ENCODE measurements at places on chromosomes 12 and 14.

- DNase-seq, result no peak
Measured at GRCh38 chr12:42756841-42757623, 167.5 kb upstream of the PRICKLE1 start.

DNA sequence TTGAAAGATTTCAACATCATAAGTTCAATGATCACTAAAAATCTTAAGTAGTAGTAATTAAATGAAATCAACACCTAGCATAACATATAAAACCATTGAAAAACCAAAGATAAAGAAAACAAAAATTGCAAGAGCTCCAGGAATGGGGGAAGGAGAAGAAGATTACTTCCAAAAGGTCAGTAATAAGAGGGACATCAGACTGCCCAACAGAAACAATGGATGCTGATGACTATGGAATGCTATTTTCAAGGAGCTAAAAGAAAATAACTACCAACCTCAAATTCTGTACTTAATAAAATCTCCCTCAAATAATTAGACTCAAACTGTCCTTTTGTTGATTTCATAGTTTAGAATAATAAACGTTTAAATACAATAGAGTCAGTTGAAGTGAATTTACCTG, 314.5 kb upstream of the LMO3 start:
- DNase-seq, result no peak

- no peak for DNase-seq
Measured at GRCh38 chr12:12800406-12801180, 12.6 kb upstream of the DDX47 start.

- DNase-seq, result no peak
Measured at GRCh38 chr12:56154246-56154771, 1.9 kb downstream of the MYL6B start.

- no peak for DNase-seq
Measured at GRCh38 chr14:102538602-102539543, 29.3 kb upstream of the ANKRD9 start.

DNA sequence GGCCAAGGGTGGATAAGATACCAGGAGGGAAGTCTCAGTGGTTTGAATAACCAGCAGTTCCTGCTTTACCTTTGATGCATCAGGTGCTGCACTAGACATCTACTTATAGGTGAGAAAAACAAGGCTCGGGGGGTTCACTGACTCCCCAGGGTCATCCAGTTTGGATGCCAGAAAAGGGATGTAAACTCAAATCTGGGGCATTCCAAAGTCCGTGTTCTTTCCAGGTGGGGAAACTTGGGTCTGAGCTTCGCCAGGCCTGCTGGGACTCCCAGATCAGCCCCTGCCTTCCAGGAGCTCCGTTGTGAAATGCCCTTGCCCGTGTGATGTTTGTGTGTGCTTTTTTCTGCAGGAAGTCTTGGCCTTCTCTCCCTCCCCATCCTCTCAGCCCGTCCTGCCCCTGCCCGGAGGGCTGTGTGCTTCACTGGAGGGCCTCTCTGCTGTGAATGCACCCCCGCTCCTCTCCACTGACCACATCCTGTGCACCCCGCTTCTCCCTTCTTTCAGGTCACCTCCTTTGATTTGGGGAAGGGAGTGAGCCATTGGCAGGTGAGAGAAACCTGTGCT, 42.1 kb downstream of the TSPAN9 start:
- DNase-seq, result no peak

DNA sequence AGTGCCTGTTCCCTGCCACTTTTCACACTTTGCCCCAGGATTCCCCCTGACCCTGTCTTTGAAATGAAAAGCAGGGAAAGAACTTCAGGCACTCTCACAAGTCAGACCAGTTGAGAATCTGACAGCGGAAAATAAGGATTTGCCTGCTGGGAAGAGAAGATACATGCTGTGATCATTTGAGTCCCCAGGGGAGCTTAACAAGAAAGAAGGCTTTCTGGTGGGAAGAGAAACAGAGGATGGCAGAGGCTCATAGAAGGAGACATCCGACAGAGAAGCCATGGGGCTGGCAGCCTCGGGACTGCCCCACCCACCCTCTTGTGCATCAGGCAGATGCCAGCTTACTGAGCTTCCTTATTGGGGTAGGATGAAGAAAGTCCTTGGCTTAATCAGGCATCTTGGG, 11.9 kb downstream of the TTC9 start:
- DNase-seq, result no peak

DNA sequence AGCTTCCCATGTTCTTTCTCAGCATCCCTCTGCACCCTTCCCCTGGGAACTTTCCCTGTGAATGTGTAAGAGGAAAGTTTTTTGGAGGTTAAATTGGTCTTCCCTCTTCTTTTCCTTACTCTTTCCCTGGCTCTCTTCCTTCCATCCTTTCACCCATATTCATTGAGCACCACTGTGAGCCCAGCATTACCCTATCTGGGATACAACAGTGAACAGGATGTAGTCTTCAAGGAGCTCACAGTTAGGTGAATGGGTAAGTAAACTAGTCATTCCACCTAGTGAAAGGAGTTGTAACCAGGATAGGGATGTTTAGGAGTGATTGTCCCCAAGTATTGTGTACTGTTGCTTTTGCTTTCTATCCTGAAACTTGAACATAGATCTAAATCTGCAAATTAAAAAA, 123.8 kb downstream of the MYRFL start:
- DNase-seq, result no peak

- no peak for DNase-seq
Measured at GRCh38 chr12:52141875-52142274, 49.9 kb downstream of the KRT80 start.

GRCh38 chr12:40734276-40734675, 42.0 kb downstream of the CNTN1 start:
- DNase-seq, result no peak

DNA sequence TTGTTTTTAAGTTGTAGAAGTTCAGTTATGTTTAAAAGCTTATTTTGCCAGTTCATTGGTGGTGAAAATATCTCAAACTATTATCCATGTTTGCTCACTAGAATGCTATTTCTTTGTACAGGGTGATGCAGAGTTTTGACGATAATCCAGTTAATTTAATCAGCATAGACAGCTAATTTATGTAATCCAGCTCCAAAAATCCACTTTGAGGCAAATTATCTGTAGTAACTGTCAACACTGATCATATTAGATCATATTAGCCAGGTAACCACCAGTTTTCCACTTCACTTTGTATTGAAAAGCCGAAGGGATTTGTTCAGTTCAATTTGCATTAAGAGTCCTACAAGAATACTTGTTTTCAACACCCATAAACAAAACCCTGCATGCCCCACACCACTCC, 378.6 kb downstream of the PDZRN4 start:
- DNase-seq, result no peak

GRCh38 chr12:2267703-2268470, 215.1 kb downstream of the CACNA1C start:
- no peak for DNase-seq

DNA sequence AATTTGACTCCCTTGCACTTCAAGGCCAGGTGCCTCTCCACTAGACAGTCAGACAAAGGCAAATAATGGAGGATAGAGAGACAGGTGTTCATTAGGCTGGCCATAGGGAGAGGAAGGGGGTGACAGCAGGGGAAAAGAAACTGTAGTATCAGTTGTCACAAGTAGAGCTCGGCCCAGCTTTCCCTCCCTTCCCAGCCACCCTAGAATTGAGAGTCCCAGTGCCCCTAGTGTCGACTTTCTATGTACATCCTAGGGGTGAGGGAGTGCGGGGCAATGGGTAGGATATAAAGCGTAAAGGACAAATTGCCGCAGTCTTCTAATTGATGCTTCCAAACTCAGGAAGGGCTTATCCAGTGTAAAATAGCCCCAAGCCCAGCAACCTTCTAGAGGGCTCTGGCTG, 39.0 kb downstream of the BAZ2A start:
- no peak for DNase-seq

DNA sequence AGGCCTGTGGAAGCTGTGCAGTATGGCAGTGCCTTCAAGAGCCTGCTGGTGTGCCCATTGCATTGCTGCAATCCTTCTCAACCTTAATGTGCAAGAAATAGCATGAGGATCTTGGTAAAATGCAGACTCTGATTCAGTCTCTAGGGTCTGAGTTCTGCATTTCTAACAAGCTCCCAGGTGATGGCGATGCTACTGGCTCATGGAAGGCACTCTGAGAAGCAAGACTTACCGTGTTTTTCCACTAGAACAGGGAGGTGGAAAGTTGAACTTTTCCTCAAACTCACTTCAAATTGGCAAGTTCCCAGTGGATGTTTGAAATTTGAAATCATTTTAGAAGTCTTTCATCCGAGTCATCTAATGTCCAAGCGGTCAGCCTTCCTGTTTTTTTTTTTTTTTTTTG, 55.5 kb downstream of the MYRFL start:
- no peak for DNase-seq

- no peak for DNase-seq
Measured at GRCh38 chr14:82313889-82314288, 780.2 kb upstream of the SEL1L start.

GRCh38 chr12:13242936-13243335, 46.4 kb downstream of the EMP1 start:
- DNase-seq, result no peak

DNA sequence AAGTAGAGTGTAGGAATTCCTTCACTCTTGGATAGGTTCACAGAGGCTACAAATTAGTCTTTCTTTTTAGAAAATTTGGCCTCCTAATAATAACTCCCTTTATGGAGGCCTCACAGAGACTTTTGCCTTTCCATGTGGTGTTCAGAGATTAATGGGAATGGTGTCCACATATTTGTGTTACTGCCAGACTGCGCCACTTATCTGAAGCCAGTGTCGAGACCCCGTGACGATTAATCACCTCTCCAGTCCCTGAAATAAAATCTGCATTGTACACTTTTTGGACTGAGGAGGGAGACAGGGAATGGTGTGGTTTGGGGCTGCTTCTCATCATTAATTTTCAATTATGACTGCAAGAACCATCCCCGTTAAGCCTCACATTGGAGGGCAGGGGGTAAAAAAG, 980.5 kb downstream of the FLRT2 start:
- DNase-seq, result no peak

GRCh38 chr12:69672195-69672594, 26.9 kb downstream of the BEST3 start:
- no peak for DNase-seq

GRCh38 chr12:50344775-50345174, 51.6 kb downstream of the FAM186A start:
- DNase-seq, result no peak

GRCh38 chr14:74985028-74985310, 17.8 kb upstream of the EIF2B2 start:
- DNase-seq, result no peak

DNA sequence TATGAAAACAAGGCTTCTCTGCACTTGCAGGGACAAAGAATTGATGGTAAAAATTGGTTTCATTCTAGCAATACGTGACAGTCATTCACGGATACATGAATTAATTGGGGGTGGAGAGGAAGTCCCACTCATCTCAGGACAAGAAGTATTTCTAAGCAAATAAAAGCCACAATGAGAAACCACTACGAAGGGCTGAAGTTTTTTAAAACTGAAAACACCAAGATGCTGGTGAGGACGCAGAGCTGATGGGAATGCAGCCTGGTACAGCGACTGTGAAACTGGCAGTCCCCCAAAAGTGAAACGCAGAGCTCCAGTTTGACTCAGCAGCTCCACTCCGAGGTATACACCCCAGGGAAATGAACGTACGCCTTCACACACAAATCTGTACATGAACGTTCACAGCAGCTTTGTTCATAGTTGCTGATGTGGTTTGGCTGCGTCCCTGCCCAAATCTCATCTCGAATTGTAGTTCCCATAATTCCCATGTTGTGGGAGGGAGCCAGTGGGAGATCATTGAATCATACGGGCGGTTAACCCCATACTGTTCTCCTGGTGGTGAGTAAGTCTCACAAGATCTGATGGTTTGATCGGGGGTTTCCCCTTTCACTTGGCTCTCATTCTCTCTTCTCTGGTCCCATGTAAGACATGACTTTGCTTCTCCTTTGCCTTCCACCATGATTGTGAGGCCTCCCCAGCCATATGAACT, 89.0 kb downstream of the SCARB1 start:
- DNase-seq, result peak; percentile 98

GRCh38 chr12:123889848-123890535, 82.6 kb downstream of the CCDC92 start:
- DNase-seq, result no peak

- no peak for DNase-seq
Measured at GRCh38 chr12:13950502-13950901, 30.9 kb downstream of the GRIN2B start.

DNA sequence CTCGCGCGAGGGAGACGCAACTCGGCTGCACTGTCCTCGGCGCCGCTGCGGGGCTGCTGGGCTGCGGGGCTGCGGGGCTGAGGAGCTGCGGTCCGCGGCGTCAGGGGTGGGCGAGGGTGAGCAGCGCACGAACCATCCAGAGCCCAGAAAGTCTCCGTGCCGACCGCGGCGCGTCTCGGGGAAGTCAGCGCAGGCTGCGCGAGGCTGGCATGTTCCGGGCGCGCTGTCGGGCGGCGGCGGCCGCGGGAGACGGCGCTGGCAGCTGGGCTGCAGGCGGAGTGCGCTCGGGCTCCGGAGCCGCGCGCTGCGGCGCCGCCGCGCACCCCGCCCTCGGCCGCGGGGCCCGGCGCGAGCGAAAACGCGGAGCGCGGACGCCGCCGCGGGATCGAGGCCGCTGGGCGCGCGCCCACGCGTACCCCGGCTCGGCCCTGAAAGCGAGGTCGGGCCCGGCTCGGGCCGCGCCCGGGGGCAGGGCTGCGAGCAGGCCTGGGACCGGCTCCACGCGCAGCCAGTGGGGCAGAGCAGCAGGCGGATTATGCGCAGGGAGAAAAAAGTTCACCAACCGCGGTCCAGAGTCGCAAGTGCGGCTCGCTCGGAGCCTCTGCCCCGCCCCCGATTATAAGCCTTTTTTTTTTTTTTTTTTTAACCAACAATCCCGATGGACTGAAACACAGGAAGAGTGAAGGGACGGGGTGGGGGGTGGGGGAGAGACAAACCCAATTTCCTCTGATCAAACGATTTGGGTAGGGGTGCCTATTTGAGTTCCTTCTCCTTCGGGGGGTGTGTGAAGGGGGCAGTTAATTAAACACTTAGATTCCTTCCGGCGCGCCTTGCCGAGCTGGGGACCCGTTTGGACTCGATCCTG, at the start of gene PRICKLE1:
Gene PRICKLE1 (minus strand): TSS at position 282 of the 865 bp plus-strand sequence. CDS start 117,230 bp downstream, outside the sequence.
- peak; percentile 6 for DNase-seq

GRCh38 chr12:93500667-93501066, 33.4 kb downstream of the MRPL42 start:
- DNase-seq, result no peak

GRCh38 chr14:20555845-20556244, 5.0 kb downstream of the RNASE9 start:
- DNase-seq, result no peak

GRCh38 chr14:99737956-99738667, 54.0 kb downstream of the CYP46A1 start:
- no peak for DNase-seq

GRCh38 chr14:63652406-63652805, 10.7 kb upstream of the WDR89 start:
- DNase-seq, result peak; percentile 41

GRCh38 chr12:123164222-123164621, 13.3 kb upstream of the PITPNM2 start:
- DNase-seq, result peak; percentile 21

GRCh38 chr12:22880807-22881206, 255.8 kb downstream of the ETNK1 start:
- DNase-seq, result no peak

GRCh38 chr14:90447720-90448497, 51.1 kb downstream of the CALM1 start:
- no peak for DNase-seq

Measured in activated CD4-positive, alpha-beta T cell treated with anti-CD3 and anti-CD28 coated beads, Interleukin-2, amount 50 U/mL, for 16 hours (primary cell).